ENCODE measurements at places on chromosomes 12 and 14.
A peak's percentile ranks its signal among the peaks of the same experiment; 100 is the strongest.

DNA sequence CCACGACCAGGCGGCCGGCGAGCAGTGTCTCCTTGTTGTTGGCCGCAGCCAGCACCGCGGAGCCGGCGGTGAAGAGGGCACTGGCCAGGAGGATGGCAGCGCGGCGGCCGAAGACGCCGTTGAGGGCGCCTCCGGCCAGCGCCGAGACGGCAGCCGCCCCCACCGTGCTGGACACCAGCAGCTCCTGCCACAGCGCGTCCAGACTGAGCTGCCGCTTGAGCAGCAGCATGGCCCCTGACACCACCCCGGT is 691 bp downstream of the SLC2A13 start:
- DNase-seq, result no peak

DNA sequence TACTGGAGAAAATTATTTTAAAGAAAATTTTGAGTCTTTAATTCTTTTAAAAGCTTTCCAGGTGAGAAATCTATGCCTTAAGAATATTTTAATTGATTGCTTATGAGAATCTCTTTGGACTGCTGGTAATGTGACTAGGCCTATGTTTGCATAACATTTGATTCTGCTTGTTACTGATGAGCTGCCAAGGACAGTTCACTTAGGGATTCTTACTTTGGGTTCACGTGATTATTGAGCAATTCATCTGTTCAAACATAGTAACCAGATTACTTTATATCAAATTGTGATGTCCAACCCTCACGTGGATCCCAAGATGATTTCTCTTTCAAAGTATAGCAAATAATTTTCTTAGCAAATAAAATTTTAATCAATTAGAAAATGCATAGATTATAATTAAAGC is 27.4 kb upstream of the ABCD2 start:
- DNase-seq, result no peak

DNA sequence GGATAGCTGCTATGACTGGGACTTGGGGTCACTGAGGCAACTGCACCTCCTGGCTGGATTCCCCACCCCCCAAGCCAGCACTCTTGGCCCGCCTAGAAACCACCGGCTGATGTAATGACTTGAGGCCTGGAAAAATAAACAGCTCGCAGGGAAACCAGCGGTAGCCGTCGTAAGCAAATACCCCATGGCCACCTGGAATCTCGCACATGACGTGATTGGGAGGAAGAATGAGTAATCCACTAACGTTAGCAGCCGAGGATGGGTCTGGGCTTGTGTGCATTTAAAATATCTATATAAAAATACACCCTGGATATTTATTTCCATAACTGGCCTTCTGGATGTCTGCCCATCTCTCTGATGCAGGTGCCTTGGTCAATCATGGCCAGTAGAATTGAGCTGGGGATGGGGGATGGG is 120.1 kb downstream of the SMOC1 start:
- no peak for DNase-seq

GRCh38 chr14:21631084-21631483 is 3.7 kb downstream of the OR10G2 start:
- no peak for DNase-seq

DNA sequence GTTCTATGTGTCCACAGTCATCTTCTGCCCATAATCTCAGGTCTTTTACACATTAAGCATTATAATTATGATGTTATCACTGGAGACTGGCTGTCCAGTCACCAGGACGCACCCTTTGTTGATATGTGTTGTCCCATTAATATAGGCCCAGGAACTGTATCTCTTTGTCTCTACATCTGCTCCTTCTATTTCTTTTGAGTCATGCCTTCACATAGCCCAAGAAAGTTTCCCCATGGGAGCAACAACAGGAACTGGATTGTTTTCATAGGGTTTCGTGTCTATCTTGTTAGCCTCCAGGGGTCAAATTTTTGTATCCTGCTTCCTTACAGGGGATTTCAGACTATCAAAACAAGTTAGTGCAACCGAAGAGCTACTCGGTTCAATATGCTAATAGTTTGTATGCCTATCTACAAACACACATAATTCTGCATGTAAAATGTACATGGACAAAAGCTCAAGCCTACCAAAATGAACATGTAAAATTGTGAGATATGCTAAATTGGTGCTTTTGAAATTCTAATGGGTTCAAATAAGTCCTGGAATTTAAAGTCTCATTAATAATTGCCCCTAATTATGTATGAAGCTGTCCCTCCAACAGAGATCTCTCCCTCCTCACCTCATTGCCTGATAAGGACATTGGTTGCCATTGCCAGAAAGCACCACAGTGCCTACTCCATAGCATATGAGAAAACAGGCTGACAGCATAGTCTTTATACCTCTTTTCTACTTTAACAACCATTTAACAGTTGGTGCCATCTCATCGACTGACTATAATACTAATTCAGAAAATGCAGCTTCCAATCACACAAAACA is 99.8 kb upstream of the DIO2 start:
- DNase-seq, result no peak

DNA sequence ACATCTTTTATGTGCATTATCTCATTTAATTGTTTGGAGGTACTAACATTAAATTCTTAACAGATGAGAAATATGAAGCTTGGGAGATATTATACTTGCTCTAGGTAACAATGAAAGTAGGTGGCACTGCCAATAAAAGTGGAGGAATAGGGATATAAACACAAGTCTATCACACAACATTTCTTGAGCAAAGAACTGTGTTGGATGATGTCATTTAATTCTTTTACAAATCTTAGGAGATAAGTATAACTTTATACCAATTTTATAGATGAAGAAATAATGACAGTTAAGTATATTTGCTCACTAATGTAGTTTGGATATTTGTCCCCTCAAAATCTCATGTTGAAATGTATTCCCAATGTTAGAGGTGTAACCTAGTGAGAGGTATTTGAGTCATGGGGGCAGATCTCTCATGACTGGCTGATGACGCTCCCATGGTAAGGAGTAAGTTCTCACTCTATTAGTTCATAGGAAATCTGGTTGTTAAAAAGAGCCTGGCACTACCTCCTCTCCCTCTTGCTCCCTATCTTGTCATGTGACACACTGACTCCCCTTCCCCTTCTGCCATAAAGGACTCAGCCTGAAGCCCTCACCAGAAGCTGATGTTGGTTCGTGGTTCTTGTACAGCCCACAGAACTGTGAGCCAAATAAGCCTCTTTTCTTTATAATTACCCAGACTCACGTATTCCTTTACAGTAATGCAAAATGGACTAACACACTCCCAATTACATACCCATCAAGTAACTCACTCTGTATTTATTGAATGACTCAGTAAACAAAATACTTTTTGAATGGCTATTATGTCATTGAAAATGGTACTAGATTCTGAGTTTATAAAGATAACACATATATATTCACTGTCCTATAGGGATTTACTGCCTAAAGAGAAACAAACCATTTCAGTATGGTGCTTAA is 146.8 kb upstream of the KITLG start:
- DNase-seq, result no peak

DNA sequence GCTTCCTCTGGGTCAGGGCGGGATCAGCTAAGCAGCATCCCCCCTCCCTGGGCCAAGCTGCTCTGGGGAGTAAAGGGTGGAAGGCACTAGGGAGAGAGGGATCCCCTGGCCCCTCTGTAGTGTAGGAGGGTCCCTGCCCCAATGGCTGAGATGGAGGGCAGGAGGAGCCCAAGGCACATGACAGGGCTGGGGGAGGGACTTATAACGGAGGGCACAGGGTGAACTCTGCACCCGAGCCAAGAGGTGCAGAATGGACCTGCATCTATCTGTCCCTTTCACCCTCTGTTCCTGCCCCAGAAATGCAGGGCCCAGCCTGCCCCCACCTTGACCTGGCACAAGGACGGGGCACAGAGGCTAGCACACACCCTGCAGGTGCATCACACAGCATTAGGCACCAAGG is 3.8 kb upstream of the ITGB7 start:
- DNase-seq, result no peak

DNA sequence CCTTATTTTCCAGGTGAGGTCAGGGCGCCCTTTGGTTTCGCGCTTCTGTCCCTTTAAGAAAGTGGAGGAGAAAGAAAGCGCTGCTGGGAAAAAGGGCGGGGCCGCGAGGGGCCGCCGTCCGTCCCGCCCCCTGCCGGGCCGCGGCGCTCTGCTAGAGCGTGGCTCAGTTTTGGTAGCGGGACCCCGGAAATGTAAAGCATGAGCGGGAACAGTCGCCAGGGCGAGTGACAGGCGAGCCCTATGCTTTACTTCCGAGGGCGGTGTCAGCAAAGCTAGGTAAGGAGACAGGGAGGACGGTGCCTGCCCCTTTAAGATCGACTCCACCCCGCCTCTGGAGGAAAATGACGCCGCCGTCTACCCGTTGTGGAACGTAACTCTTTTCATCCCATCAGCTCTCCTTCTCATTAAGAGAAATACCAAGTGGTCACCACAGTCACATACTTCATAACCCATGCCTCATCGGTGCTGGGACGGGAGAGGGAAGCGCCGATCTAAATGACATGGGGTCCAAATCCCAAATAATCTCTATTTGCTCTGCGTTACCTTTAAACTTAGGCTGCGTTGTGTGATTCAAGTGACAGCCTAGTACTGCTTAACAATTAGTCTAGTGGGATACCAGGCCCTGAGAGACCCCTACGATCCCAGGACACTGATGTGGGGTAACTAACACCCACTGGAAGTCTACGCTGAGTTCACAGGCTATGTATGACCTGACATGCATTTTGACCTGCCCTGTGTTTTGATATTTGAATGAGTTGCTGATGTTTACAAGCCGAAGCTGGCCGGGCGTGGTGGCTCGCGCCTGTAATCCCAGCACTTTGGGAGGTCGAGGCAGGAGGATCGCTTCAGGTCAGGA is at the start of gene ETFBKMT:
ETFBKMT (plus strand) TSS at position 602 of the 856 bp plus-strand sequence. CDS start 2,266 bp downstream, outside the sequence.
- DNase-seq, result peak; percentile 86

DNA sequence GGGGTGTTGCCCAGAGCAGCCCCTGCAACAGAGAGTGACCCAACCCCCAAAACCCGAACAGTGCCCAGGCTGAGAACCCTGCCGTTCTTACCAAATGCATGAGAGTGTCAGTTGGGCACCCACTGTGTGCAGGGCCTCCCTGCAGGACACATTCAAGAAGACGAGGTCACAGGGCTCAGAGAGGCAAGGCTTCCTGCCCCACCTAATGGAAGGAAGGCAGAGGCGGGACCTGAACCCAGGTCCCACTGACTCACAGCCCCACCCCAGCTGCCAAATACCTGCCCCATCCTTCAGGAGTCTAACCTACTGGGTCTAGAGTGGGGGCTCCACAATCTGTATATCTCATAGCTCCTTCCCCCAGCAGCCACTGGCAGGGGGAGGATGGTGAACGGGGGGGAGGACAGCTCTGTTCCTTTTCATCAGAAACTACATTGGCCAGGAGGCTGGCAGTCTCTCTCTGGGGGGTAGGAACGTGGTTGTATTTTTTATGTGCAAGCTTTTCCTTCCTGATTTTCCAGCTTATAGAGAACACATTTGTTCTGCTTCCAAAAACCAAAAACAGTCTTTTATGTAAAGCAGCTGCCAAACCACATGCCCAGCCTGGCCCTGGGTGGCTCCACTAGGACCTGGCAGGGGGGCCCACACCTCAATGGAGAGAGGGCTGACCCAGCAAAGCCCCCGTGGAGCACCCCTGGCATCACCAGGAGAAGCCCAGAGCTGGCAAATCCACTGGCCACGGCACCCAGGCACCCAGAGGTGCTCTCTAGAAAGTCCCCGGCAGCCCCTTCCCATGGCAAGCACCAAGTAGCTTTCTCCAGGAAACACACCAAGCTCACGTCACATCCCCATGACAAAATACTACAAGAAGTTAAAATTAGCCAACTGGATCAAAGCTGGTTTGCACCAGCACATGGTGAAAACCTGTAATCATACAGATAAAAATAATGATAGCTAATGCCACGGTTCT is 17.0 kb downstream of the NCOR2 start:
- DNase-seq, result no peak

GRCh38 chr12:6294156-6295093 is 16.1 kb upstream of the PLEKHG6 start:
- DNase-seq, result no peak

DNA sequence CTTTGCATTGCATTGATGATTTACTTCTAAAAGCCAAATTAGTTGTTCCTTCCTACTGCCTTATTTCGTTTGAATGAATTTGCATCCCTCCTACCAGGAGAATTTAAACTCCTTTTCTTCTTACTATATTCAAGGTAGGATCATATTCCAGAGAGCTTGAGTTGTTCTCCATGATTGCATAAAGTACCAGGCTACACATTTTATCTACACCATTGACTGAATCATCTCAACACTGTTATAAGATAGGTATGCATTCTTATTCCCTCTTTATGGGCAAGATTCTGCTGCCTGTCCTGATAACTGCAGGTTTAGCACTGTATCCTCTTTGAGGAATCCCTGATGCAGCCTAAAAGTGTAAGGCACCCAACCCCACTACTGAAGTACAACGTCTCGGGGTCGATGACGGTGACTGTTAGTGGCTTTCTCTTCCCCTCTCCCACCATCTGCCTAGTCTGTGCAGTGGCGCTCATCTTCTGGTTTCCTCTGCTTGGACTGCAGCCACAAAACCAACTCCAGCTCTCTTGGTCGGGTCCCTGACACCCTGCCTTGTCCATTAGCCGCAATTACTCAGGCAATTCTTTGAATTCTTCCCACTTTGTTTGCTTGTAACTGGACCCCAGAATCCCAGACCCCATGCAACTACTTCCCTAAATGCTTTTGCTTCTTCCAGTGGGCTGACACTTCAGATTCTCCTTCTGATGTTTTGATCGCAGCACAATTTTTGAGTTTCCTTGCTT is 44.4 kb upstream of the STXBP6 start:
- DNase-seq, result no peak

DNA sequence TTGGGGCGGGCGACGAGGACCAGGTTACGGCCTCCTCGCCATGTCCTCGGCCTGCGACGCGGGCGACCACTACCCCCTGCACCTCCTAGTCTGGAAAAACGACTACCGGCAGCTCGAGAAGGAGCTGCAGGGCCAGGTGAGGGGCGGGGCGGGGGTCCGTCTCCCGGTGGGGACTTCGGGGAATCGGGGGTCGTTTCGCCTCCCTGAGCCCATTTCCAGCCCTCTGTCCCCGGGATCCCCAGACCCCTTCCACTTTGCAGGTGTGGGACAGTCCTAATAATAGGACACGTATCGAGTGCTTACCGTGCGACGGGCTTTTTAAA is 380 bp downstream of the ANKRD13A start:
- DNase-seq, result no peak

GRCh38 chr12:94674835-94675234 is 24.5 kb upstream of the TMCC3 start:
- no peak for DNase-seq

GRCh38 chr12:7376196-7376595 is 67.8 kb downstream of the CD163L1 start:
- no peak for DNase-seq

All from activated CD4-positive, alpha-beta T cell treated with anti-CD3 and anti-CD28 coated beads for 24 hours (primary cell).